ENCODE measurements at places on chromosomes 11 and 22.

DNA sequence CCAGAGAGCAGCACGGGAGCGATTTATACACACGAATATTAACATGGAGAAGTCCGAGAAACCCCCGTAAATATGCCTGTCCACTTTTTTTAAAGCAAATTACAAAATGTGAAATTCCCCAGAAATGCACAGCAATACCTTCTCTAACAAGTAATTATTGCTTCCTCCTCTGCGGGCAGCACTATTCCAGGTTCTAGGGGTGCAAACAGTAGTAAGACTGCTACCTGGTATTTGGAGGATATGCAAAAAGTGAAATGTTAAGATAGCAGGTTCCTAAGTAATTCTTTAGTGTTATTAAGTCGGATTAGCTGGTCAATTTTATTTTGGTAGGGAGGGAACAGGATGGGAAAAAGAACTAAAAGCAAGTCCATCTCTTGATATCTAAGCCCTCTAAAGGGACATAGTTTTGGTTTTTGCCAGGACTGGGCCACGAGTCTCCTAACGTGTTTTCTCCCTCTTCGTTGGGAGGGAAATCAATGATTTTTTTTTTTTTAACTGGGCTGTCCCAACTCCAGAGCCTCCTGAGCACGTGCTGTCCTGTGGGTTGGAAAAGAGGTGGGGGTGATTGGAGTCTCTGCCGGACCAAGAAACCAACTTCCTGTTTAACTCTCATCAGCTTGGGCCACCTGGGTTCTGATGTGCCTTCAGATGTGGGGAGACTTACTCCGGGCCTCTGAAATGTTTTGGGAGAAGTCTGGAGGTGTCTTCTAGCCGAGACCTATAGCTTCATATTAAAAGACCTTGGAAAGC is 1.7 kb upstream of the XBP1 start:
- no peak for DNase-seq

- no peak for DNase-seq
Observed at GRCh38 chr11:58832056-58832645, 12.4 kb downstream of the GLYATL2 start.

DNA sequence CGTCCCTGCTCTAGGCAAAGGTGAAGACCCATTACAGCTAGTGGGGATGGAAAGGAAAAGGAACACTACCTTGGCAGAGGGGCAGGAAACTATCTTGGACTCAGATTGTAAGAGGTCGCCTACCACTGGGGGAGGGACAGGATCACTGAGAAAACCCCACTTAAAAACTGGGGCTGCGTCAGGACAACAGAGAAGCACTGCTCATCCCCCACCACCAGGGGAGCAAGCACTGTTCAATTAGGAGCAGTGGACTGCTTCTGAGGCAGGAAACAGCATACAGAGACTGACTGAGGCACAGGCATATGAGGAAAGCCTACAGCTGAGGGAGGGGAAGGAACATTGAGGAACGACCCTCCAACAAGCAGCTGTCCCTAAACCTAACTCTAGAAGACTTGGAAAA is 20.8 kb upstream of the DLAT start:
- no peak for DNase-seq

- no peak for DNase-seq
Observed at GRCh38 chr11:117919781-117920221, 9.4 kb downstream of the TMPRSS13 start.

DNA sequence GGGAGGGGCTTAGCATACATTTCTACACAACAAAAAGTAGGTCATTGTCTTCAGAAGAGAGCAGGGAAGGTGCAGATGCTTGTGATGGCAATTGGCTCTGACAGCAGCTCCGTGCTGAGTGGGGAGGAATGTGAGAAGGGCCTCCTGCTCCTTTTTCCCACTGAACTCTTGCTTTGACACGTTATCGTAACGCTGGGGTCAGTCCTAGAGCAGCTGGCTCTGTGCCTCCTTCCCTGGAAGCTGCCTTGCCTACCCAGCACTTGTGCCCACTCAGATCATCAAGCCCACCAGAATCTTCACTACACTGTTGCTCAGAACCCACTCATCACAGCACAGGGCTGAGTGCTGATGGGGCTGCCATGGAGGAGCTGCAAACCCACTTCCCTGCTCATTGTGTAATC is 14.9 kb upstream of the NAV2 start:
- no peak for DNase-seq

DNA sequence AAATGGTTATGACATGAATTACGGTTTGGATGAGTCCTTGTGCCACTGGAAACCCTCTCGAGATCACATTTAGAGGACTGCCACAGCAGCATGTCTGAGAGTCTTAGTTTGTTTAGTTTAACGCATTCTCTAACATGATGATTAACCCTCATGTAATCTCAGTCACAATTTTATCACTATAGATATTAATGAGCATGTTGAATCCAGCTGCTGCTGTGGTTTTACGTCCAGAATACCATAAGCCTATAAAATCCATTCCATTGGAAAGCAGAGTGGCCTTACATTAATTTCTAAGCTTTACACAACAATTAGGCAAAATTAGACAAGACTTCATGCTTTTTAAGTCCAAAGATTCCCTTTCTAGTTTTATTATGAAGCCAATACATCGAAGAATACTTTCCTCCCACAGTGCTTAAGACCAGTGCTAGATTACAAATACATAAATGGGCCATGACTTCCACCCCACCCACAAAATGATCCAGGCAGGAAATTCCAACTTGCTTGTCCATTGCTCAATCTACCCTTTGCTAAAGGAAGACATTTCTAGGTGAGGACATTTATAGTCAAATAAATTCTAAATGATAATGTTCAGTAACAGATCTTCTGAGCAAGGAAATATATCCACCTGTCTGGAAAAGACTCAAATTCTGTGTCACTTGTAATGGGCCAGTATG is 3.5 kb upstream of the ELMOD1 start:
- no peak for DNase-seq

DNA sequence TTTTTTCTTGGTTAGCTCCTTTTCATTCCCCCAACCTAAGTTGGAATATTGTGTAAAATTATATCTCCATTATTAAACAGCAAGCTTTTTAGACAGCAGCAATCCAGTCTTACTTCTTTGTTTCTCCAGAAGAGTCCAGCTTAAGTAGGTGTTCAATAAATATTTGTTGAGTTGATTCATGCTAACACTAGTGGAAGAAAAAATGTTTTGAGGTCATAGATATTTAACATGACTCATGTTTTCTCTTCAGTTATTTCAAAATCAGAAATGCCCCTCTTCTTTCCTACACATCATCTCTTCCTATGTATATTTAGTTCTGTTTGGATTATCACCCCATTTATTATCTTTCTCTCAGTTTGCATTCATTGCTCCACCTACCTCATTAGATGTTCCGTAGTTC is 20.3 kb downstream of the CCDC83 start:
- DNase-seq = no peak

- DNase-seq = no peak
Observed at GRCh38 chr11:70914496-70914895, 337.9 kb downstream of the SHANK2 start.

GRCh38 chr11:27406498-27407354 is 43.7 kb upstream of the CCDC34 start:
- DNase-seq = no peak

DNA sequence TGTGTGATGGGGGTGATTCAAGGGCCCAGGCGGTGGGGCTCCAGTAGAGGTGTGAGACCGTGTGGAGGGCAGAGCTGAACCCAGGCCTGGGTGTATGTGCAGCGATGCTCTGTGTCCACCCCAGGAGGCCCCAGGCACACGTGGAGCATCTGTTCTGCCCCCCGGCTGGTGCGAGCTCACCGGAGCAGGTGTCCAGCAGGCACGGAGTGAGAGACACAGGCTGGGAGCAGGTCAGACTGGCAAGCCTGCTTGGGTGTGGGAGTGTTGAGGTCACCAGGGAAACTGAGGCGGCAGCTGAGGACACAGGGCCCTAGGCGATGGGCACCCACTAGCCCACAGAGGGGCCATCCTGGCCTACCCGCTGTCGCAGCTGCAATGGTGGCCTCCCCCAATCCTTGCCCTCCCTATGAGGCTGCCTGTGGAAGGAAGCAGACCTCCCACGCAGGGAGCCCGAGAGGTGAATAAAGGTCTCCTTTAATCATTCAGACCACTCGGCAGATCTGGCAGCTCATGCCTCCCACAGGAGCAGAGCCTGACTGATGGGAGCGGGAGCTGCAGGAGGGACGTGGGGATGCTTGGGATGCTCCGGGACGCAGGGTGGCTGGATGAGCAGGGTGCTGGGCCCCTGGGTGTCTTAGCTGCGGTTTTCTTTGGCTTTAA is 1165.1 kb downstream of the BRD1 start:
- no peak for DNase-seq

- peak; percentile 56 for DNase-seq
Observed at GRCh38 chr11:135073870-135074269, 661.8 kb upstream of the B3GAT1 start.

DNA sequence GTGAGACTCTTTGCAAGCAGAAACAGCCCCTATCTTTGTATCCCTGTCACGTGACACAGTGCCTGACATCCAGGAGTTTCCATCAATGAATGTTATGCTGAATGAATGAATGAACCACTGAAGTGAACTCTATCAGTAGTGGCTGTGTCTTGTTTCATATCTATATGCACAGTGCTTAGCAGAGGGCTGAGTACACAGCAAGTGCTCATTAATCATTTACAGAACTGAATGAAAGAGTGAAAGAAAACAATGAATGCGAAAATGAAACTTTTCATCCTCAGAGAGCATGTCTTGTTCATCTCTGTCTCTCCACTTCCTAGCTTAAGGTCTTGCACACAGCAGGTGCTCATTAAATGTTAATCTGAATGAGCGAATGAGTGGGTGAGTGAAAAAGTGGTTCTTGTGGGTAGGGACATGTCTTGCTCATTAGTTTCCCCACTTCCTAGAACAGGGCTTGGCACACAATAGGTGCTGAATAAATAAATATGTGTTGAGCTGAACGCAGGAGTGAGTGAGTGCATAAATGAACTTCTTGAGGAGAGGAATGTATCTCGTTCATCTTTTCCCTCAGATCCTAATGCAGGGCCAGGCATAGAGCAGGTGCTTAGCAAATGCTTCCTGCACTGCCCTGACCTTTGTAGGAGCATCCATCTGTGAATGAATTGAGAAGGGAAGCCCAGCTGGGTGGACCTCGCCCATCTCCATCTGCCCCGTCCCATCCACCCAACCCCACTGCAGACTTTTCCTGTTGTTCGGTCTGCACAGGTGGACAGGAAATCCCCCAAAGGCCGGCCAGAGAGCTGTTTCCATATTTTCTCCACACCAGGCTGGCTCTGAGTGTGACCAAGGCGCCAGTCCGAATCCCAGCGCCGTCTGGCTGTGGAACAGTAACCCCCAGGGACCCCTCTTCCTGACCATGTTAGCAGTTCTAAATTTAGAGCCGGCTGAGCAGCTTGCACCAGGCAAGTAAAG is 113.4 kb upstream of the CRYBB3 start:
- no peak for DNase-seq

DNA sequence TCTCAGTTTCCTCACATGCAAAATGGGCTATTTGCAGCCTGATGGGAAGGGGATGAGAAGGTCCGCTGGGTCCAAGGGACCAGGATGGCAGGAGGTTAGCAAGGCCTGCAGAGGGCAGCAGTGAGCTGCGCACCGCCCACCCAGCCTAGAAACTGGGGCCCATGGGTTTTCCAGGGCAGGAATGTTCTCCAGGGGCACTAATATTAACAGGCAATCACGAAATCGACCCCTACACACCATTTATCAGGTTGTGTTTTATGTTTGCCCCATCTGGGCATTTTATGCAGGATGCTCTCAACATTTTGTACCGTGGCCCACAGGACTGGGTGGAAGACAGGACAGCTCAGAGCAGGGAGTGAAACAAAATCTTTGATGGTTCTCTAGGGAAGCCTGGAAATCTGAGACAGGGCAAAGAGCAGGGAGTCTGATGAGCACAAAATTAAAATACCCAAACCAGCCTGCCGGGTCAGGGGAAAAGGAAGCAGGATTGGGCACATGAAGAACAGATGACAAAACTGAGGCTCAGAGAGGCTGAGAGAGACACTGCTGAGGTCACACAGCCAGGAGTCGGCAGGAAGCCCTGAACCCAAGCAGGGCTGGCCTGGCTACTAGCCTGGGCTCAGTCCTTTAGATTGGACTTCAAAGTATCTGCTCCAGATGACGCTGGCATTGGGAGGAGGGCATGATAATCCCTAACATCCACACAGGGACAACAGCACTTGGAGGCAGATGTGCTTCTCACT is 1.6 kb upstream of the BCR start:
- peak; percentile 84 for DNase-seq

DNA sequence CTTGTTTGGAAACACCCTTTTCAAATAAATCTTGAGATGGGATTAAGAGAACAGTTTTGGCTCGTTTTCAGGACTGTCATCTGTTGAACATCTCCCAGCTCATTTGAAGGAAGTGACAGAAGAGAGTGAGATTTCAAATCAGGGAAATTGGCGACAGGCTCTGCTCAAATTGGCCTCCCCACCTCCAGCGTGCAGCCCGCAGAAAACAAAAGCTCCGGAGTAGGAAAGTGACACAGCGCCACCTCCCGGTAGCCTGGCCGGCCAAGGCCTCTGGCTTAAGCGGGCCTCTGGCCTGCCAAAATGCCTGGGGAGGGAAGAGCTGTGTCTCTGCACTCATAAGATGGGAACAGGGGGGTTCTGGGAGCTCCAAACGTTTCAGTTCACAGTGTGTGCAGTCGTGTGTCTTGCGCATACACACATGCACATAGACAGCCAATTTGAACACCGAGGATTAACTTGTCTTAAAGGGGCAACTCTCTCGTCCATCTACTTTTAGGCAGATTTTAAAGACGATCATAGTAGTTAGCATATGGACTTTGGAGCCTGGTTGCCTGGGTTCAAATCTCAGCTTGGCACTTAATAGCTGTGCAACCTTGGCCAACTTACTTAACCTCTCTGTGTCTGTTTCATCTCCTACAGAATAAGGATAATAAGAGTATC is 132.7 kb upstream of the RCN1 start:
- DNase-seq = peak; percentile 77

DNA sequence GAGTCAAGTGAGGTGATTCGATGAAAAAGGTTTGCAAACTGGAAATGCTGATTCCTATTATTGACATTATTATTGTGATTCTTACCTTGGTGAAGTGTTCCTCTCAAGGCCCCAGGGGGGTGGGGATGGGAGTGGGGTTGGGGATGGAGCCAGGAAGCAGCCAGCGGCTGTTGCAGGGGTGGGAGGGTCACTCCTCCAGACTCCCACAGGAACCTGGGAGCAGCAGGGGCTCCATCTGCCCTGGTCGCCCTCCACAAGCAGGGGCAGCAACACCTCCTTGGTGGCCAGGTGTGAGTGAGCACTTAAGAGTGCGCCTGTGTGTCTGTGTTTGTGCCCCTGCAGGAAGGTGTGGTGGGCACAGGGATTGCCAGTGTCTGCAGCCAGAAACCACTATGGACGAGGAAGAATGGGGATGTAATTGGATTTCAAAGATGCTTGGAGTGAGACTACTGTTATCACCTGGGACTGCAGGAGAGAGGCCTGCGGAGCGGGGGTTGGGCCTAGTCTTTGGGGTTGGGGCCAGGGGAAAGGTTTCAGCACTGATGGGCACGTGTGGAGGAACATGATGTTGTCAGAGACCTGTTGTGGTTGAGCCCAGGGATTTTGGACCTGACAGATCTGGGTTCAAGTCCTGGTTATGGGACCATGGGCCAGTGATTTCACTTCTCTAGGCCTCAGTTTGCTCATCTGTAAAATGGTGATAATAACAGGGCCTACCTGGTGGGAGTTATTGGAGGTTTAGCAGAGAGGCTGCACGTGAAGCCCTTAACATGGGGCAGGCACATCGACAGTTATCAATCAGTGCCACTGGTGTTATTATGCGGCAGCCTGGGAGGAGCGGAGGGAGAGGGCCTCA is 3.6 kb upstream of the TP53I11 start:
- DNase-seq = no peak
